ENCODE measurements at places on chromosomes 13 and 19.

GRCh38 chr13:87535911-87536310, 135.3 kb upstream of the SLITRK5 start:
- DNase-seq = no peak

DNA sequence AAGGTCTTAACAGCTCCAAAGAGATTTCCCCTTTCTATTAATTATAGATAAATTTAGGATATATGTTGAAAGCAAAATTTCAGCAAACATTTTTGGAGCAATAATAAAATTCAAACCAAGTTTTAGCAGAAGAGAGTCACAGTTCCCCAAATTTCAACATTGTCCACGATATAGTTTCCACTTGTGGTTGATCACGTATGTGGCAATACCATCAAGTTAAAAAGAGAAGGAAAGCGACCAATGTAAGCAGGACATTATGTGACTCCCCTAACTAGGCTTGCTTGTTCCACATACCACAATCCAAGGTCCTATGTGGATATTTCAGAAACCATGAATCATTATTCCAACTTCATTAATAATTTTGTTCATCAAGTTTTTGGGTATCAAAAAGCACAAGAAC, 52.8 kb downstream of the ELF1 start:
- DNase-seq = no peak

DNA sequence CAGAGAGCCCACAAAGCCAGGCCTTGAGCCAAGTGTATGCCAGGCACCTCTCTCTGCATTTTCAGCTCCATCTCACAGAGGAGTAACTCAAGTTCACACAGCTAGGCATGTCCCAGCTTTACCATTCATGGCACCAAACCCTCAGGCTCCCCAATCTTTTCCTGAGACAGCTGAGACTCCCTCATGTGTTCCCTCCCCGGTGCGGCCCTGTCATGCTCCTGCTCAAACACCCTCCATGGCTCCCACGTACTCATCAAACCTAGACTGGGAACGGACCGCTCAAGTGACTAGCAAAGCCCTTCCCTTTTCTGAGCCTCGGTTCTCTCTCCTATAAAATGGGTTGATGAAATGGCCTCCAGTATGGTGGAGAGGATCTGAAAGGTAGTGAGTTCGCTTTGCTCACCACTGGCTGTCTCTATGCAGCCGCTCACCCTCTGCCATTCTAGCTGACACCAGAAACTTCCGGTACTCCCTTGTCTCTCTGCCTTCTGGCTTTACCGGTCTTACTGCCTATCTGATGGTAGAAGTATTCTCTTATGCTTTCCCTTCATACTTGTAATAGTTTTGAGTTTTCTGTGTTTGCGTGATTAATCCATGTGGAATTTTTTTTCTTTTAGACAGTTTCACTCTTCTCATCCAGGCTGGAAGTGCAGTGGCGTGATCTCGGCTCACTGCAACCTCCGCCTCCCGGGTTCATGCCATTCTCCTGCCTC, 7.8 kb upstream of the SLC44A2 start:
- no peak for DNase-seq

GRCh38 chr13:43260999-43261398, 237.6 kb downstream of the DNAJC15 start:
- DNase-seq = no peak

DNA sequence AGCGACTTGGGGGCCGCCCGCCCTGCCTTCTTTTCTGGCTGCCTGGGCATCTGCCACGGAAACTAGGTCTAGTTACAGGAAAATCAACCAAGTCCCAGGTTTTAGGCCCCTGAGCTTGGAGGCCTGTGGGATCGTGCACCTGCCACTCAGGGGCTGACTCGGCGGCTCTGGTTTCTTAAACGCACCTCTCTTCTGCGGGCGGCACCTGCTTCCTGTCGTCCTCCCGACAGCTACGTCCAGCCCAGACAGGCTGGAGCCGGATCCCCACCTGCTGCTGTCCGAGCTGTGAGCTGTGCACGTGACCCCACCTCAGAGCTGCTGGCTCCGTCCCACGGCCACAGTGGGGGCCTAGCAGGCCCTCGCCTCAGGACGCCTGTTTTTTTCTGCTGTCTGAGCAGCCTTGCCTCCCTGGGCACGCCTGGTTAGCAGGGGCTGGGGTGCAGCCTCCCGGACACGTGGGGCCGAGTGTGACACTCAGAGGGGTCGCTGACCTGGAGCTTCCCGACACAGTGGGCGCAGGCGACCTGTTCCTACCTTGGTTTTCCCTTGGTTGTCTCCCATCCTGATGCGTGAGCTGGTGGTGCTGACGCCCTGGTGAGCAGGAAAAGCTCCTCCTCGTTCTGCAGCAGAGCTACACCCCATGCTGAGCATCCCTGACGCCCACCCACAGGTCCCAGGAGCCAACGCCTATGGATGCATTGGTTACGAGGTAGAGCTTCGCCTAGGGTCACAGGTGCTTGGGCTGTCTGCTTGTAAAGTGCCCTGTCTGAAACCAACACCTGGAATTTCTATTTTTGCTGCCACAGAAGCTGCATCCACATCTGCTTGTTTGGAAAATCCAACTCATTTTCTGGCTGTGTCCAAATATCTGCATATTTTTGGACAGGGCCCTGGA, 17.5 kb downstream of the TMEM255B start:
- no peak for DNase-seq

- DNase-seq = no peak
These were observed 201.0 kb upstream of the RXFP2 start for GRCh38 chr13:31538067-31539042.
